ENCODE measurements at places on chromosomes 6 and 20.

DNA sequence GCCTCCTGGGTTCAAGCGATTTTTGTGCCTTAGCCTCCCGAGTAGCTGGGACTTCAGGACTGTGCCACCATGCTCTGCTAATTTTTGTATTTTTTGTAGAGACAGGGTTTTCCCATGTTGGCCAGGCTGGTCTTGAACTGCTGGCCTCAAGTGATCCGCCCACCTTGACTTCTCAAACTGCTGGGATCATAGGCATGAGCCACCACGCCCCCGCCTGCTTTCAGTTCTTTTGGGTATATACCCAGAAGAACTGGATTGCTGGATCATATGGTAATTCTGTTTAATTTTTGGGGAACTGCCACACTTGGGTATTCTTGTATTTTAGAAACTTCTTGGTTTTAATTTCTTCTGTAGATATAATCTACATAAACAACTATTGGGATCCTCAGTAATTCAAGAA lies 17.0 kb downstream of the CDS2 start:
- no peak for DNase-seq

DNA sequence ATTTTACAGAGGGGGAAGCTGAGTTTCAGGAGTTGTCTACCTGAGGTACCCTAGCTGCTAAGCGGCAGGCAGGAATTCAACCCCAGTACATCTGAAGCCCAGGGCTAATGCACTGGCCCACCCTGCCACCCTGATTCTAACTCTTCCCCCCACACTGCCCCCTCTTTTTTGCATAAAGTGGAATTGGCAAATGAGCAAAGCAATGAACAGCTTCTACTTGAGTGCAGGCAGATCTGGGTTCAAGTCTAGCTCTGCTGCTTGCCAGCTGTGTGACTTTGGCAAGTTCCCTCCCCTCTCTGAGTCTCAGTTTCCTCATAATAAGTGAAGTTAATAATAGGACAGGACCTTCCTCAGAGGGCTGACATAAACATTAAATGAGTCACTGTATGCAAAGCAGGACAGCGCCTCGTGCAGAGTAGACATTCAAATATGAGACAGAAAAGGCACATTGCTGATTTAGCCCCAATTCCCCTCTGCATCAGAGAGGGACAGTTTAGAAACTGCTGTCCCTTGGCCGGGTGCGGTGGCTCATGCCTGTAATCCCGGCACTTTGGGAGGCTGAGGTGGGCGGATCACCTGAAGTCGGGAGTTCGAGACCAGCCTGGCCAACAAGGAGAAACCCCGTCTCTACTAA lies 4.7 kb downstream of the ADA start:
- DNase-seq = no peak

DNA sequence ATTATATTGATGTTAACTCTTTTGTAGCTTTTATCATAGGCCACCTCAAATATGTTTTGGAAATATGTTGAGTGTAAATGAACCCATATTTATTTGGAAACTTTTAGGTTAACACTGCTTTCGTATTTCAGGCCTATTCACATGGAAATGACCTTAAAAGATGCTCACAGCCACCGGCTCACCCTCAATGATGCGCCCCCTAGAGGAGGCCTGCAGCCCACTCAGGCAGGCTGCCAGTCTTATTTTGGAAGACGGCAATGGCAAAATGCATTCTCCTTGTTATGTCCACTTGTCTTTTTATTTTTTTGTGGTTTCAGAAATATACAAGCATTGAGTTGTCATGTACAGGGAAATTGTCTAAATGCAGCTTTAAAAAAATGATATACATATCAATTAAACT lies 869.7 kb downstream of the PHF3 start:
- DNase-seq = no peak

GRCh38 chr20:1371202-1371782 lies 21.6 kb downstream of the FKBP1A start:
- no peak for DNase-seq

DNA sequence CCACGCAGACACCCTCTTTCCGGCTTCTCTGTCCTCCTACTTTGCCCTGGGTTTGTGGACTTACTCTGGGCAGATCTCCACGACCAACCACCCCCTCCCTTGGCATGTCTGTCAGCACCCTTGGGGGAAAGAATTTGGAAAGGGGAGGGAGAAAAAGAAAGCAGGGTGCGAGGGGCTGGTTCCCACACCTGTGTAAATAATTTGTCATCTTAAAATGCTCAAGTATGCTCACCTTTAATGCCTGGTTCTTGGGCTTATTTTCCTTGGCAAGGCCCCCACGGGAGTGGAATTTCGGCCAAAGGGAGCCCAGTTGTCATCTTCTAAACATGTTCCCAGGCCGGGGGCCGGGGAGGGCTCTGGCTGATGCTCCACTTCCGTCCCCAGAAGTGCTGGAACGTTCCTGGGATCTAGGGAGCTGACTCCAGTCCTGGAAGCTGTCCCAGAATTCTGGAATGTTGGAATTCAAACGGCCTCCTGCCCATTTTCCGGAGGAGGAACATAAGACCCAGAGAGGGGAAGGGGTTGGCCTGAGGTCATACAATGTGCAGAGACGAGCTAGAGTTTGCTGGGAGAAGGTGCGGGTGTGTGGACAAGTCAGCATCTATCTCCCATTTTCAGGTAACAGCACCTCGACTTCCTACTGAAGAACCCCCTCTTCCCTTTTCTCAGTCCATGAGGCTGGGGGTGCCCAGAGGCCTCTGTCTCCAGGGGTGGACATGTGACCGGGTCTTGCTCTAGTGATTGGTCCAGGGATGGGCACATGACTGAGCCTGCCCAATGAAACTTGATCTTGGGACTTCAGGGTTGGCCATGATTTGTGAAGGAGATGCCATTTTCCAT lies 122.3 kb downstream of the CEBPB start:
- no peak for DNase-seq

DNA sequence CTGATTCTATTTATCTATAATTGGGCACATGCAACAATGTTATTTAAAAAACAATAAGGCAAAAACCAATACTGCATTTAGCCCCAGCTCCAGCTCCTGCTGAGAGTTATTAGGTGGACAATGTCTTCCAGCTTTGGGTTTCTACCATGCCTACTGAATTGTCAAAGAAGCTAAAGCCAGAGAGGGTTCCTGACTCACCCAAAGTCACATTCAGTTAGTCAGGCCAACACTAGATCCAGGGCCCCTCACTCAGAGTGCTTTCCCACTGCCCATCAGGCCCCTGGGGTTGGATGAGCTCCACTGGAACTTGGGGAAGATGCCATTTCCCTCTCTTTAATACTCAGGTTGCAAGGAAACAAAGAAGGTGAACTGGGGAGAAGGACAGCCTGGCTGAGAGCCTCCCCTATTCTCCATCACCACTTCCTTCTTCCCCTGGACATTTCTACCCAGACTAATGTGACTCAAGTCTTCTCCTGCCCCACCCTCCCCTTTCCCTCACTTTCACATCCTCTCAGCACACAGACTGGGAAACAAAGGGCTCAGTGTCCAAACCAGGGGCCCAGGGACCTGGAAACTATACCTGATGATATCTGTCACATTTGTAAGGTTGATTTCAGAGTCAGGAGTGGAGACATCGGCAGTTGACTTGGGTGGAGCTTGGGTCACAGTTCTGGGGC lies 6.0 kb downstream of the TREM1 start:
- no peak for DNase-seq

- peak; percentile 35 for DNase-seq
Observed at GRCh38 chr6:20708367-20709124, 174.3 kb downstream of the CDKAL1 start.

- no peak for DNase-seq
Observed at GRCh38 chr6:151096255-151096612, 143.5 kb upstream of the AKAP12 start.

GRCh38 chr6:77025736-77026223 lies 437.5 kb downstream of the HTR1B start:
- DNase-seq = no peak

- DNase-seq = no peak
Observed at GRCh38 chr20:62929051-62929538, 2.8 kb upstream of the DIDO1 start.

DNA sequence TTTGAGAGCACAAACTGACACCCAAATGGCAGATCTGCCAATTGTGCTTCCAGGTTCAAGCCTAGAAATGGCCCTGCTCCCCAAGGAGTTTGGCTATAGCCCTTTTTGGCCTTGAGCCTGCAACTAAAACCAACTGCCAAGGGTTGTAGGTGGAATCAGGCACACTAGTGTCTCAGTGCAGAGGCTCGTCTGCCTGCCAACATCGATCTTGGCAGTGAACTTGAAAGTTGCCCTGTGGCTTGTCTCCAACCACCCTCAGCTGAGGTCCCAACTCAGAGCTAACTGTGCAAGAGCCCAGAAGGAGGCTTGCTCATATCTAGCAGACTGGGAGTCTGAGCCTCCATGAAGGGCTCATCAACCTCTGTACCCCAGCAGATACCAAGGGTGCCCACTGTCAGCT lies 92.7 kb upstream of the GLP1R start:
- DNase-seq = no peak

- DNase-seq = no peak
Observed at GRCh38 chr6:90329386-90330077, 32.9 kb upstream of the BACH2 start.

GRCh38 chr6:125714441-125715090 lies 34.9 kb upstream of the HEY2 start:
- peak; percentile 69 for DNase-seq

DNA sequence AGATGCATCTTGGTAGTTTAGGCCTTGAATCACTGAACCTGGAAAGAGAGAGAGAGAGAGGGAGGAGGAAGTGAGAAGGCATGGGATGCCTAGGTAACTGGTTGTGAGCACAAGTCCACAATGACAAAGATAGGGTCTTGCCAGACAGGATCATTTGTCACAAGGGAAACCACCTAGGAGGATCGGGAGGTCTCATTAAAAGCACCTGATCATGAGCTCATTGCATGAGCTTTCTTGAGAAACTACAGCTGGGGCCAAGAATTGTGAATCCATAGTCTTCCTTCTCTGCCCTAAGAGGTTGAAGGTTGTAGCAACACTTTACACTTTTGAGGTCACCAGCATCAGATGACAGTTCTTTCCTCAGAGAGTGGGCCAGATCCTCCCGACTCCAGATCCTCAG lies 195.7 kb downstream of the CD83 start:
- DNase-seq = no peak

GRCh38 chr20:21246161-21246560 lies 57.0 kb upstream of the XRN2 start:
- DNase-seq = no peak

- no peak for DNase-seq
Observed at GRCh38 chr20:33604991-33605370, 57.1 kb upstream of the C20orf144 start.

DNA sequence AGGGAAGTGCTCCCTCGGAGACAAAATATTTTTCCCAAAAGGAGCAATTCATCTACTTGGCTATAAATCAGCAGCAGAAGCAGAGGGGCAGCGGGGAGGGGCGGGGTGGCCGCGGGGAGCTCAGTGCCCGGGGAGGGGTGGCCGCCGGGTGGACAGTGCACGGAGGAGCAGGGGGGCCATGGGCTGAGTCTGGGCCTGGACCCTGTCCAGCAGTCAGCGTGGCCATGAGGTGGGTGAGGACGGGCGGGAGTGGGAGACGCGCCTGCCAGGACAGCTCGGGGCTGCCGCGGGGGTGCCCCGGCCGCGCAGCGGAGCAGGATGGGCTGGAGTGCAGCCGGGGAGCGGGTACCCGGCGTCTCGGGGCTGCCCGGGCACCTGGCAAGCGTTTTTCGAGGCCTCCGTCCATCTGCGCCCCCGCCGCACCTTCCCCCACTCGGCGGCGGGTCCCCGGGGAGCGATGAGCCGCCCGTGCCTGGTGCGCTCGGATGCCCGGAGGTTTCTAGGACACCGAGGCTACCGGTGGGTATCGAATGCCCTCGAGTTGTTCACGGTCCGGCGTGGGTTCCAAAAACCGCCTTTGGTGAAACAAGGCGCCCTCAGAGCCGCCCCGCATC lies 229.5 kb downstream of the THBS2 start:
- DNase-seq = no peak

GRCh38 chr6:107144014-107144413 lies 28.7 kb upstream of the BEND3 start:
- no peak for DNase-seq

DNA sequence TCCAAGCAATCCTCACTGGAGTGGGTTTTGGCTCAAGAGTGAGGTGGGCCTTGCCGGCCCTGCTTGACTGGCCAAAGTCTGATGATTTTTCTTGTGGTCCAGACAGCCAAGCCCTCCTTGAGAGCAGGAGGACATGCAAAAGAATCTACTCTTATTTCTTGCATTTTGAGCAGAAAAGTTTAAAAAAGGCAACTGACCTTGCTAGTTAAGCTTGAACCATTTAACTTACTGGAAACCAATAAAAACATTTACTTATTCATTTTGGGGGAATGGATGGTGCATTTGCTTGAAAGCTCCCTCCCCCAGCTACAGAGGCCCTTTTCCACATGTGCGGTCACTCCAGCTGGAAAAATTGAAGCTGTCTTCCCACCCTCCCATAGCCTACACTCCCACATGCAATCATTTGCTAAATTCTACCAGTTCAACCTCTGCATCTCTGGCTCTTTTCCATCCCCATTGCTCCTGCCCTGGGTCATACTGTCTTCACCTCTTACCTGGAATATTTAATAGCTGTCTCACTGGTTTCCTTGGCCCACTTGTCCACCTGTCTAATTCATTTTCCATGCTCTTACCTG lies 527.9 kb downstream of the DHX35 start:
- no peak for DNase-seq

GRCh38 chr6:33822575-33823395 lies 19.0 kb upstream of the MLN start:
- DNase-seq = peak; percentile 61

- DNase-seq = no peak
Observed at GRCh38 chr6:134706806-134707205, 243.1 kb downstream of the ALDH8A1 start.

DNA sequence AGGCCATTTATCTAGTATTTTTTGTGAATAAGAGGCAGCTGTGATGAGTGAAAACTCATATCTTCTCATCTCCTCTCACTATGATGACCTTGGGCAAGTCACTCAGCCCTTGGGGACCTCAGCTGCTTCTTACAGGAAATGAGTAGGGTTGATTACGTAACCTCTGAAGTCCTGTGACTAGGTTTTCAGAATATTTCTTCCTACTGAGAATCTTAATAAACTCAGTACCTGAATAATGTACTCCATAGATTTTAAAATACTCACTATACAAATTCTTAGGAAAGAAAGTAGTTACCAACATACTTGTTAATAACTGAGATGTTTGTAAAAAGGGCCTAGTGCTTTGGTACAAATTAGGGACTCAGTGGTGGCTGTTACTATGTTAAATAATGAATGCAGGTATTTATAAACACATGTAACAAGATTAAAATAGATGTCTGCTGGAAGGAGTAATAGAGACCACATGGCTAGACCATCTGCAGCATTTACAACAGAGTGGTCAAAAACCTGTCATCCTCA lies 60.9 kb downstream of the RPRD1B start:
- DNase-seq = no peak

GRCh38 chr6:156344491-156344890 lies 432.7 kb upstream of the ARID1B start:
- DNase-seq = no peak

DNA sequence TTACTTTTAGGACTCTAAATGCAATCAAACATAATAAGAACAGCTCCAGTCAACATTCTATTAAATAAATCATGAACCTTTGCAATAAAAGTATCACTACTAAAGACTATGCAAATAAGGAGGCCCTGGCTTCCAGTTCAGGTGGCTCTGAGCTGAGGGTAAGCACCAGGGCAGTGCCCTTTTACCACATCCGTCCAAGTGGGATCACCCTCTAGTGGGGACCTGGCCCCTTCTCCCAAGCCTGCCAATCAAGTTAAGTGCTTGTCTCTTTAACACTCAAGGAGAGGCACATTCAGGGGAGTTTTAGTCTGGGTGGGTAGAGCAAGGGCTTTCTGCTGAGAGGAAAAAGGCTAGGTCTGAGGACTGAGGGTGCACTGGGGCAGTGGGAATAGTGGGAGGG lies 161.4 kb downstream of the TMEM200A start:
- no peak for DNase-seq

All from NCI-H1105 (cell line).